ENCODE measurements at places on chromosomes 3 and 15.

DNA sequence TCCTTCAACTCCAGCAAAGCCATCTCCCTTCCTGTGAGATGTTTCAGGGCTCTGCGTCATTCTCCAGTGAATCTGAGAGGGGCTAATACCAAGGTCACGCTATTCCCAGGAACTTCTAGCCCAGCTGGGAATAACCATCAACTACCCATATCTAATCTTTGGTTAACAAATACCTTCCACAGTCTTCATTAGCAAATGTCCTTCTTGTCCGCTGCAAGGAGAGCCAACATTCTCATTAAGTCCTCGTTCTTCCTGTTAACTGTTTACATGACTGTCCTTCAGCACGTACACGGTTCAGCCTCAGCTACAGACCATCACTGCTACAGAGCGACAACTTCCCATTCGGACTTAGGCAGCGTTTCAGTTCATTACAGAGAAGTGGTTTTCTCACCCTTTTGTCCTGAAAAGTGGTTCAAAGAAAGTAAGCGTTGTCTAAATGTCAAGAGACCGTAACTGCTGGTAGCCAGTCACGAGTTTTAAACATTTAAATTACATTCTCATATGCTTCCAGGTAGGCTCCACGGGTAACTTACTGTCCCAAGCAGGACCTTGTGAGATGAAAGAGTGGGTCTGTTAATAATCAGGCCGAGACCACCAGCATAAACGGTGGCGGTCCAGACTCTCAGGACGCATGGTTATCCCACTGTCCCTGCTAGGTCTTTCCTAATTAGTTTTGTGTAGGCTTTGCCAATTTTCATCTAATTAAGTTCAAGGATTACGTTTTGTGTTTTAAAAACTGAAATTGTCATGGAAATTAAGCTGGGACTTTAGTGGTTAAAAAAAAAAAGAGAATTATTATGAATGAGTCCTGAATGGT, 63.8 kb downstream of the CHSY1 start:
- no peak for DNase-seq

DNA sequence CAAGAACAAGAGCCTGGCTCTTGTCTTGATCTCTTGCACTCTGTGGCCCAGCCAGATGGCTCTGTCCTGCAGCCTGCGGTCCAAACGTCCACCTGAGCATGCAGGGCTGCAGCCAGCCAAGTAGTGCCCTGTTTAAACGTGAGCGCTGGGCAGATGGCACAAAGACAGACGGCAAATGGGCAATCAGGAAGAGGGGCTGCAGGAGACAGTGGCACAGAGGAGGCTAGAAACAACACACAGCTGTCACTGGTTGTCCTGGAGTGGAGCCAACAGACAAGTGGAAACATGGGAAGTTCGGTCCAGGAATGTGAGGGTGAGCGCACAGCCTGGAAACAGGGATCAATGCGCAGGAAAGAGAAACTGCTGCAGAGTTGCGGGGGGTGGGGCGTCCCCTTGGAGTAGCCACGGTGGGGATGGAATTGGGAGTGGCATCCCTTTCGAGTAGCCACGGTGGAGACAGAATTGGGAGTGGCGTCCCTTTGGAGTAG, 10.7 kb upstream of the ZXDC start:
- peak; percentile 21 for DNase-seq

- DNase-seq, result no peak
Observed at GRCh38 chr15:58355382-58355971, 76.3 kb upstream of the LIPC start.

DNA sequence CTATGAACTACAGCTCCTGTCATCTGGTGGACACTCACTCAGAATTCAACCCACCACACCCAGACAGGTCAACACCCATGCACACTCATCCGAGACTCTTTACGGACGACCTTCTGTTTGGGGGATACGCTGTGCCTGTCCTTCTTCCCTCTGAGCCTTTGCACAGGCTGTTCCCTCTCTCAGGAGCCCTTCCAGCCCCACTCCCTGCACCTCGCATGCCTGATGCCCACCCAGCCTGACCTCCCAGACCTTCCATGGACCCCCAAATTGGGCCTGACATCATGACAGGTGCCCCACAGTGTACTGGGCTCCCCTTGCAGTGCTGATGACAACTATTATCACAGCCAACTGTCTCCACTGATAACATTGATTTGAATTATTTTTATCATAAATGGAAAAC, 135.8 kb downstream of the NSMCE3 start:
- no peak for DNase-seq

DNA sequence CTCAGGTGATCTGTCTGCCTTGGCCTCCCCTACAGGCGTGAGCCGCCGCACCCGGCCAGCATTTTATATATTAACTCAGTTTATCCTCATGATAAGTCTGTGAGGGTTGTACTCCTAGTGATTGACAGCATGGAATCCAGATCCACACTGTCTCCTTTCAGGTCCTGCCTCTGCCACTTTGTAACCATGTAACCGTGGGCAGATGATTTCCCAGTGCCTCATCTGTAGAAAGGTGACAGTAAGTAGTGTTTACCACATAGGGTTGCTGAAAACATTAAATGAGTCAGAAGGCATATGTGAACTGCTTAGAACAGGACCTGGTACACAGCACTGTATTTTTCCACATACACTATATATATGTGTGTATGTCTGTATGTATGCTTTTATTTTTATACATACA, 2.4 kb downstream of the FYTTD1 start:
- DNase-seq, result no peak

- DNase-seq, result no peak
Observed at GRCh38 chr3:143203848-143204247, 84.3 kb downstream of the CHST2 start.

DNA sequence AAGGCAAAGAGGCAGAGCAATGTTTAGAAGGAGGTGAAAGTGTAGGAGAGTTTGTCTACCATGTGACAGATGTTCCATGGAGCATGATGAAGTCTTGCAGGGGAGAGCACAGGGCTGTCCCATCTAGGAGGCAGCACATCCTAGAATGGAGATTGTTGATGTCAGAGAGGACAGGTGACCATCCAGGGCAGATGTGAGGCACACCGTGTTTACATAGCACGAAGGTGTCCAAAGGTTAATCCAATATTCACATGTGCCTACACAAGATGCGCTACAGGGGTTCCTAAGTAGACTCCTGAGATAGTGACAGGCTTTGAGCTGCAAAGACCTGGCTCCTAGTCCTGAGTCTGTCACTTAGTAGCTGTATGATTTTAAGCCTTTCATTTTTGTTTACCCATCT, 219.3 kb upstream of the SLCO3A1 start:
- DNase-seq, result no peak

DNA sequence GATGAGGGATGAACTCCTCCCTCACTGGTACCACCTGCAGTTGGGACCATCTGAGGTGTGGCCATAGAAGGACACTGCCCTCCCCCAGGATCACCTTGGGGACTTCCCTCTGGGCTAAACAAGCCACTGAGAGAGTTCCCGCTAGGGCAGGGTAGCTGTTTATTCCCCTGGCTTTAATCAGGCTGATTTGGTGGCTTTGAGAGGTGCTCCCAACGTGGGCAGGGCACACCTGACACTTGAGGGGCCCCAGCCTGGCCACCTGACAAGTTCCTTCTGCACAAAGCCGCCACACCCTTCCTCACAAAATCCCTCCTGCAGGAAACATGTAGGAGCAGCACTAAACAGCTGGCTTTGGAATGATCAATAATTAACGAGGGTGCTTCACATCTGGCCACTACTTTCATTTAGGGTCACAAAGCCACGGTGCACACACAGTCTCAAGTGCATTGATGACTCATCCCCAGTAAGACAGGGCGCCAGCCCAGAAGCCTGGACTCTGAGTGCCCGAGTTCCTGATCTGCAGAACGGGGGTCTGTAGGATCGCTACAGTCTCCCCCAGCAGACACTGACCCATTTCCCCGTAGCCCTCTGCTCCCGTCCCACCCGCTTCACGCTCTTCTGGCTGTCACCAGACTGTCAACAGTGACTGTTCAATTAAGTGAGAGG, 75.1 kb downstream of the ATP10A start:
- no peak for DNase-seq

DNA sequence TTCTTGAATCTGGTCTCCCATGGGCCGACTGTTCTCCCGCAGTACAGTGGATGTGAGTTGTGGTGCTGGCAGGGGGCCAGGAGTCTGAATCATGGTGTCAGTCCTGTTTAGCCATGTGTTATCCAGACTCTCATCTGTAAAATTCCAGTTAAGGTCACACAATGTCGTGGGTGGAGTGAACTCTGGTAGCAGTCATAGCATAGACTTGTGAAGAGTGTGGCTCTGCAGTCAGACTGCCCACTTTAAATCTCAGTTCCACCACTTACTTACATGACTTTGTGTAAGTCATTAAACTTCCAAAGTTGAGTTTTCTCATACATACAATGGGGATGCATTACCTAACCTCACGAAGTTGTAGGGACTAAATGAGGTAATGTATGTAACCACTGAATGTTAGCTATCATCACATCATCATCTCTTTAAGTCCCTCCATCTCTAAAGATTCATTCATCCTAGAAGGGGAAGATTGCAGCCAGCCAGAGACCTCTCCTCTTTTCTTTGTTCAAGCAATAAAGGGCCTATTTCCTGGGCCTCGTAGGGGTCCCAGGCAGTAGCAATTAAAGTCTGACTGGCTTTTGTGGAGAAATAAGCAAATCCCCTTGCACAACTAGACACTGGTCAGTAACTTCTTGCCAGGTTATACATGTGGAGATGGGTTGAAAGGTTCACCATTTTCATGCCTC, 93.9 kb downstream of the PCCB start:
- DNase-seq, result no peak

GRCh38 chr3:150763841-150764483, 993 bp upstream of the SIAH2 start:
- no peak for DNase-seq

DNA sequence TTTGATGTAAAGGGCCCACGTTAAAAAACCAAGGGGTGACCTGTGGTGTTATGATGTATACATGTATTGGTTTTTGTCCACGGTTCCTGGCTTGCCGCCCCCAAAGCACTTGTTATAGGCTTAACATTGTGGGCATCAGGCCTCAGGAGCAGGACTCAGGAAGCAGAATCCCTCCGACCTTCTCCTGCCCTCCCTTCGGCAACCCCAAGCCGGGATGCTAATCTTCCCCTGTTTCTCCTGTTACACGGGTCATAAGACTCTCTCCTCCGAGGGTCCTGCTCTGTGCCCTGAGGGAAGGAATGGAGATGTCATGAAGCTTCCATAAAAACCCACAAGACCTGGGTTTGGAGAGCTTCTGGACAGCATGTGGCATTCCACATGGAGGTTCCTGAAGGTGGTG, 48.8 kb downstream of the RPLP1 start:
- no peak for DNase-seq

DNA sequence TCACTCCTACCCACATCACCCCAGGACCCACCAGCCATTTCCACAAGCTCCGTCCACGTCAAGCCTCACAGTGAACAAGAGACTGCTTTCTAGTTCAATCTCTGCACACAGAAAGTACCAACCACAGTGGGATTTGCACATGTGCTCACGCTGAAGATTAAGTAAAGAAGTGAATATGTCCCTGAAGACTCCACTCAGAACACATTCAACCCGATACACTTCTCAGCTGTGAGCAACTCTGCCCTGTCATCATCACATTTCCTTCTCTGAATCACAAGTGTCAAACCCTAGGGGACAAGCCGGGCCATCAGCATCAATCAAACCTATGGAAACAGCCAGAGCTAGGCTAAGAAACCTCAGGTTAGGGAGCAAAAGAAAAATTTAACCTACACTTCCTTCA, 1.9 kb downstream of the STIMATE start:
- DNase-seq, result no peak

DNA sequence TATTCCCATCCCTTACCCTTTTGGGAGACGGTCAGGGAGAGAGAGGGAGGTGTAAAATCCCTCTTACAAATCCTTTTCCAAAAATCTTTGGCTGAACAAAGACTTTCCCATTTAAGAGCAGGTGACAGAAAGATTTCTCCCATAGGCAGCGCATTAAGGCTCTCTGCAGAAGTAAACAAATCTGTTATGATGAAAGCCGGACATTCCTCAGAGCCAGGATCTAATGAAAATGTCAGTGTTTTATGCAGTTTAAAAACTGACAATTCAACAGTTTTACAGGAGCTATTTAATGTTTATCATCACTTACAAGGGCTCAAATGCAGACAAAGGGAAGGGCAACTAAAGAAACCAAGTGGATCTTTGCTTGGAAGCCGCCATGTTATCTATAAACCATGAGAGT, 108.3 kb upstream of the WNT5A start:
- DNase-seq, result no peak

DNA sequence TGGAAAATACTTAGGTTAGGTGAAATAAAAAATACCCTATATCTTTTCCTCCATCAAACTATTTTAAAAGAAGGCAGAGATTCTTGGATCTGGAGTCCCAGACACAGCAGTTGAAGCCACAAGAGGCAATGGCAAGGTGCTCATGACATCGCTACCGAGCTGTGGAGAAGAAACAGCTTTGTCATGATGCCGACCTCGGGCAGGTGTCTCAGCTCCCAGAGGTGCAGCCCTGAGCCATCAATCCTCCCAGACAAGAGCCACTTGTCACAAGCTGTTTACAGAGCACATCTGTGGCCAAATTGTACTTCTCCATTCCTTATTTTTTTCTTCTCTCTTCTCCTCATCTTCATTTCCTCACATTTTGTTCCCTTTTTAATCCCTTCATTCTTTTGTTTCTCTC, 50.8 kb downstream of the GPR176 start:
- no peak for DNase-seq

DNA sequence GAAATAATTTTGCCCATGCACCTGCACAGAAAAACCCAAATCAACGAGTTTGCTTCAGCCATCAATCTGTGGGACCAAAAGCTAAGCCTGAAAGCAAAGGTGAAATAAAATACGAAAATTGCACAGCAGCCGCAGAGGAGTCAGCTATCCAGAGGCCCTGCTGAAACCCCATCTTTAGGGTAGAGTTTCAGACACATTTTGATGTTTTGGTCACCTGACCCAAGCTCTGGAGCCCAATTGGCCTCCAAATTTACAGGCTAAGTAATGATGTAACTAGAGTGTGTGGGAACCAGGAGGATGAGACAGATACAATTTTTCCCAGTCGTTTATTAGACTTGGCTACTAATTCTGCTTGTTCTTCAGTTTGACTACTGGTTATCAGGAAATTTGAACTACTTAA, 308.6 kb upstream of the ATP11B start:
- no peak for DNase-seq

- DNase-seq, result no peak
Observed at GRCh38 chr3:123755501-123755900, 128.6 kb downstream of the MYLK start.

DNA sequence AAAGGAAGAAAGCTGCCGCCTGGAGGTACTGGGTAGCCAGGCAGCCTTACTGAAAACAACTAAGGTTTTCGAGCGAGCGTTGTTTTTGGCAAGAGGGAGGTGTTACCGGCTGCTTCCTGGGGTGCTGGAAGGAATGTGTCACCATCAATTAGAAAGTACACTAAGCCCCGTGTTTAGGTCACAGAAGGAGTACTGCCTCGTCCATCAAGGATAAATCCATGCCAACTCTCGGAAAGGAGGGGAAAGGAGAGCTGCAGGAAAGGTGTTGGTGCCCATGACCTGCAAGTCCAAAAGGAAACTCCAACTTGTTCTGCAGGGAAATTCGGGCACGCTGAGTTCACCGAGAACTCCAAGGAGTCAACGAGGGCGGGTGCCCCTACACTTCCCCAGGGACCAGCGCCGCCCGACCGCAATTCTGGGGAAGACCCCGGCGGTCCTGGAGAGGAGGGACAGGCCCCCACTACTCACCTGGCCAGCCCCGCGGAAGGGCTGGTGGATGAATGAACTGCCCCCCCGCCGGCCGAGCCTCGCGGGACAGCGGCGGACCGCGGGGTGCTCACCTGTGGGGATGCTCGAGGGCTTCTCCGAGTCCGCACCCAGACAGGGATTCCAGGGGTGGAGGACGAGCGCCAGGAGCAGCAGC, 542 bp downstream of the PLOD2 start:
- DNase-seq, result peak; percentile 51

- no peak for DNase-seq
Observed at GRCh38 chr3:128309026-128309425, 155.7 kb downstream of the EEFSEC start.

- DNase-seq, result no peak
Observed at GRCh38 chr15:67907184-67907723, 67.4 kb upstream of the RNU6-1 start.

Data from cerebellar nuclear complex (tissue), 1 donor.